NCI-H1930 (cell line): ENCODE measurements at places on chromosomes 12 and 14.

GRCh38 chr12:27210187-27210586, 33.9 kb upstream of the STK38L start:
- no peak for DNase-seq

- peak; percentile 50 for DNase-seq
Observed at GRCh38 chr12:74537126-74537706, 419 bp upstream of the ATXN7L3B start.

GRCh38 chr12:100953217-100953616, 158.6 kb downstream of the ANO4 start:
- no peak for DNase-seq

DNA sequence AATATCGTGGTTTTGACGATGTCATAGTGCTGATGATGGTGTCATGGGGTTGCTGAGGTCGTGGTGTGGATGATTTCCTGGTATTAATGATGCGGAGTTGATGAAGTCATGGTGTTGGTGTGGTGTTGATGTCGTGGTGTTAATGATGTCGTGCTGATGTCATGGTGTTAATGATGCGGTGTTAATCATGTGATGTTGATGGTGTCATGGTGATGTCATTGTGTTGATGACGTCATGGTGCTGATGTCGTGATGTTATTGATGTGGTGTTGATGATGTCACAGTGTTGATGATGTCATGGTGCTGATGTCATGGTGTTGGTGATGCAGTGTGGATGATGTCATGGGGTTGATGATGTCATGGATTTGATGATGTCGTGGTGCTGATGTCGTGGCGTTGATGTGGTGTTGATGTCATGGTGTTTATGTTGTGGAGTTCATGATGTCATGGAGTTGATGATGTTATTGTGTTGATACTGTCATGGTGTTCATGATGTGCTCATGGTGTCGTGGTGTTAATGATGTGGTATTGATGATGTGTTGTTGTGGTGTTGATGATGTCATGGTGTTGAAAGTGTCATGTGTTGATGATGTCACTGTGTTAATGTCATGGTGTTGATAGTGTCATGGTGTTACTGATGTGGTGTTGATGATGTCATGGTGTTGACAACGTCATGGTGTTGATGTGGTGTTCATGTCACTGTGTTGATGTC, 48.5 kb upstream of the RIMBP2 start:
- no peak for DNase-seq

- DNase-seq = no peak
Observed at GRCh38 chr14:62673014-62673755, 372.1 kb downstream of the KCNH5 start.

DNA sequence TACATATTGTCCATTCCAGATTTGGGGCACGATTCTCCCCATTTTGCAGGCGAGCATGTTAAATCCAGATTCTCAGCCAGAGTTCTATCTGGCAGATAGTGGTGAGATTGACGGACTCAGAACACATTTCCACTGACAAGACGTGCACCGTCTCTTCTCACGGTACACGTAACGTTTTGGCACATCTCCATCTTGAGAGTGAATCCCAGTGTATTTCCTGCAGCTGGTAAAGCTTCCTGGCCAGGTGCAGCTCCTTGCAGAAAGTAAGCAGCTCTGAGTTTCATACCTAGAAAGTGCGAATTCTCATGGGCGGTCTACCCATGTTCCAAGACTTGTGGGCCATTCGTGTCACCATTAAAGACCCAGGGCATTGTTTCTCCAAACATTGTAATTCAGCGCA, 102.6 kb downstream of the TSPAN9 start:
- DNase-seq = no peak

DNA sequence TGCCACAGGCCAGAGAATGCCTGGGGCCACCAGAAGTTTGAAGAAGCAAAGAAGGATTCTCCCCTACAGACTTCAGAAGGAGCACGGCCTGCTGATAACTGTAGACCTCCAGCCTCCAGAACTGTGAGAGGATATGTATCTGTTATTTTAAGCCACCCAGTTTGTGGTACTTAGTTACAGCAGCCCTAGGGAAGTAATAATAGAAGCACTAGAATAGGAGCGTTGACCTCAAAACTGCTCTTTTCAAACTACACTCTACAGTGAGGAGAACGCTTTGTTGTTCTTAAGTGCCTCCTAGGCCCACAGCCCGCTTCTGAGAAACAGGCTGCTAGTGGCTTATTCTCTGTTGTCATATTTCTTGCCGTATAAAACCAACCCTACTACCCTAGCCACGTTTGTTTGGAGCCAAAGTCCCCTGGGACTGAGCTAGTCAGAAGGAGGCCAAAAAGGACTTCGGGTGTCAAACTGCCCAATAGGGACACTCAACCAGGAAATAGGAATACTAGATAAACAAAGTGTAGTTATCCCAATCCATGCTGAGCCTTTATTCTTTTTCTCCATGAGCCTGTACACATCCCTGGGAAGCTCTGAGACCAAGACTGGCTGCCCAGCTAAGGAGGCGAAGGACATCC, 38.5 kb upstream of the FRS2 start:
- DNase-seq = no peak

- no peak for DNase-seq
Observed at GRCh38 chr14:31270196-31270772, 62.7 kb upstream of the HECTD1 start.

- DNase-seq = no peak
Observed at GRCh38 chr12:24530689-24531088, 418.2 kb downstream of the BCAT1 start.

DNA sequence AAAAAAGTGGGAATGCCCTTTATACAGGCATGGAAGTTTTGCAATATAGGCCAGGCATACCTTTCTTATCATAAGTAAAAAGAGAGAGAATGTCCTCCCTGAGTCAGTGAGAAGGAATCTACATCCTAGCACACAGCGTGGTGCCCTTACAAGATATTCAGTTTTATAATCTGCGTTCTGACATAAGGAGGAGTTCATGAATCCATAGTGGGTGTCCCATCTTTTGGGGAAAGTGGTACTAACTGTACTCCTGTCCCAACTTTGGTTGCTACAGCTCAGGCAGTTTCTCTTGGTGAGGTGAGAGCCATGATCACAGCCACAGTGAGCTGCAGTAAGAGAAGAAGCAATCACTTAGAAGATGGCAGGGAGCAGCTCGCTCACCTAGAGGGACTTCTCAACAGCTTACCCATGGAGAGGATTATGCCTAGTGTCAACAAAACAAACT, 332.9 kb downstream of the BCAT1 start:
- DNase-seq = no peak

DNA sequence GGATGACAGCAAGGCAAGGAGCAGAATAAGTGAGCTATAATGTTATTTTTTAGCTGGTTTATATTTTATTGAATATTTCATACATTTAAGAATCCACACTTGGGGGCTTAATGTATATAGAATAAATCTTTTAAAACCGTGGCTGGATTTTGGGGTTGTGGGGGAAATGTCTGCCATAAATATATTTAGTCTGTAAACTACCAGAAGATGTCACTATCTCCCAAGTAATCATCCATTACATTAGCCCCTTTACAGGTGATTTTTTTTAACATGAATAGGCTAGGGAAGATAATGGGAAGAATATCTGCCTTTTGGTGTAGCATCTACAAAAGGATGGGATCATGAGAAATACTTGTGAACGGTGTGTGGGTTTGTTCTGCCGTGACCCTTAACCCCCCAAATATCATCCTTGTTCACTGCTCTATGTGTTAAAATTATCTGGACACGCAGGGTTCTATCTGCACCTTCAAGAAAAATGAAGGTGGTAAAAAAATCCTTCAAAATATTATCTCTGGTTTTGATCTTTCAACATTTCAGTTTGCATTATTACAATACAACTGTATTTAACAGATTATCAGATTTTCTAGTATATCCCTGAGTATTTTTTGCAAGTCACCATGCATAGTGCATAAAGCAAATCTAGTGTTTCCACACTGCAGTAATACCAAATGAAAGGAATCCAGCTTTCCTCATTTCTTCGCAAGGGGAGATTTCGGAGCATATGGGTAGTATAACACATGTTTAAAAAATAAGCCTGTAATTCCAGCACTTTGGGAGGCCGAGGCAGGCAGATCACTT, 8.0 kb upstream of the SLC17A8 start:
- DNase-seq = no peak

GRCh38 chr14:75252254-75252837, 26.3 kb upstream of the FOS start:
- no peak for DNase-seq

GRCh38 chr14:24259282-24260025, 3.5 kb downstream of the TGM1 start:
- DNase-seq = no peak

DNA sequence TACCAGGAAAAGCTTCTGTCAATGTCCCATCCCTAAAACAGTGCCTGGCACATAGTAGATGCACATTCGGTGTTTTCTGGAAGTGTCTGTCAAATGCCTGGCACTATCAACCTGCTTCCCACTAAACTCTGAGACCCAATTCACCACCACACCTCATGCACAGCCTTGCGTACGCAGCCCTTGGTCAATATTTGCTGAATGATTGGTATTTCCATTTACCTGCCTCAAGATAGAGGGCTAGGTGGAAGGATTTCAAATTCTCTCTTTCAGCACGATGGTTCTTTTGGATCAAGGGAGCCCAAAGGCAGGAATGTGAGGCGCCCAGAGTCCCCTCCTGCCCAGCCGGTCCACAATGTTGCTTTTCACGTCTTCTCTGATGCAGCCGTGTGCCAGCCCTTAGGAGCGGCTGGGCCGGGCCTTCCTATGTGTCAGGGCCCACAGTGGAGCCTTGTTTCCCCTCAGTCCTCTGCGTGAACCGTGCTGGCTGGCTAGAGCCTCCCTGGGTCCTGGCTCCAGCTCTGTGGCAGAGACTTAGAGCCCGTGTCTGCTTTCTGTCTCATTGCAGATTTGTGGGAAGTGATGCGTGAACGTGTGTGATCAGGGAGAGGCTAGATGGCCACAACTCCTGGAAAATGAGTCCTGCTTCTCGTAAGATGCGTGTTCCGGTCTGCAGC, 99.9 kb upstream of the RFLNA start:
- DNase-seq = no peak

DNA sequence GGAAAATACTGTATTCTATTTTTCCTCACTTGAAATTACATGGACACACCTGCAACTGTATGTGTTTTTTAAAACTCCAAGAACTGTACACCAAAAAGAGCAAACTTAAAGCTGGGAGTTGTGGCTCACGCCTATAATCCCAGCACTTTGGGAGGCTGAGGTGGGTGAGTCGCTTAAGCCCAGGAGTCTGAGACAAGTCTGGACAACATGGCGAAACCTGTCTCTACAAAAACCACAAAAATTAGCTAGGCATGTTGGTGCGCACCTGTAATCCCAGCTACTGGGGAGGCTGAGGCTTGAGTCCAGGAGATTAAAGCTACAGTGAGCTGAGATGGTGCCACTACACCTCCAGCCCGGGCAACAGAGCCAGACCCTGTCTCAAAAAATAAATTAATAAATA, 95.9 kb downstream of the SINHCAF start:
- no peak for DNase-seq

- DNase-seq = no peak
Observed at GRCh38 chr14:61101803-61102548, 120.9 kb downstream of the SLC38A6 start.

GRCh38 chr12:76460807-76461206, 98.8 kb downstream of the OSBPL8 start:
- no peak for DNase-seq

- no peak for DNase-seq
Observed at GRCh38 chr12:65464930-65465329, 186.4 kb downstream of the MSRB3 start.

- DNase-seq = no peak
Observed at GRCh38 chr14:45467023-45467422, 214.0 kb upstream of the MIS18BP1 start.

DNA sequence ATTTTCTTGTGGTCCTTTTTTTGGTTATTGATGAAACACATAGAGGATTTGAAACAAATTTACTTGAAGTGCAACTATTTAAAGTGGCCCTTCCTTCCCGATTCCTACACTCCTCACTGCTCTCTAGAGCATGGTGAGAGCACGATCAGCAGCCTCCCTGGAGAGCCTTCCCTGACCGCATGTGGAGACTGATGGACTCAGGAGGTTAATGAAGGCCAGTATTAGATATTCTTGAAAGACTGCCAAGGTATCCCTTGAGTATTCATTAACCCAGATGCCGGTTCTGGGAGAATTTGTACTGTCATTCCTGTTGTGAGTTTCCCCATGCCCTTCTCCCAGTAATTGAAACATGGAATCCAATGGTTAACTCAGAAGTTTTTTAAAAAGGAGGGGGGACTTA, 102.8 kb upstream of the FGD4 start:
- DNase-seq = no peak

GRCh38 chr12:122518908-122519307, 7.8 kb downstream of the RSRC2 start:
- DNase-seq = no peak

- DNase-seq = no peak
Observed at GRCh38 chr12:31855427-31855826, 103.8 kb upstream of the RESF1 start.

DNA sequence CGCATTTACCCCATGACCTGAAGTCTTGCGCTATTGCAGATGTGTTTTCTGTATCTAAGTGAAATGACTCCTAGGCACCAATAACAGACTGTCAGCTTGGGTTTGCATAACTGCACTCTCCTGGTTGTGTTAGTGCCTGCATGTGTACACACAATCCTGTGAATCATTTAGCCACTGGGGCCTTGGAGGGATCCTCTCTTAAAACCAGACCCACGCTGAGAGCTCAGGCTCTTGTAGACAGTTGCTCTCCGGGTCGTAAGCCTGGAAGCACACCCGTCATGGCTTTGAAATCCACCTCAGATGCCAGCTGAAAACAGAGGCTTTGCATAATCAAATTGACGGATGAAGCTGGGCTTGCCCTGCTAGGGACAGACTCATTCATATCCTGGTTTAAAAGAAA, 79.2 kb upstream of the RBM19 start:
- no peak for DNase-seq

DNA sequence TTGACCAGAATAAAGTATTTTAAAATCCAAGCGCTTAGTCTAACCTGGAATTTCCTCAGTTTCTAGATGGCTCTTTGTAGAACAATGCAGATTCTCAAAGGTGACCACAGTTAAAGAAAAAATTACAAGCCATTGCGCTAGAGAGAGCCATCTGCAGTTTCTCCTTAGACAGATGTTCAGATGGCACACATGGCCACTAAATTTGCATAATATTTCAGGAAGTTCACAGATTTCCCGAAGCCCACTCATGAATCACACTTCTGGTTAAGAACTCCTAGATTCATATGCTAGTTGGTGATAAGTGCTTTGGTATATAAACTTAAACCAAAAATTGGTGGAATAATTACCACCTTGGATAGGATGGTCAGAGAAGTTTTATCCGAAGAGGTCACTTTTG, 749 bp downstream of the AKAP3 start:
- no peak for DNase-seq

- DNase-seq = no peak
Observed at GRCh38 chr12:79451365-79451764, 239.4 kb downstream of the PAWR start.

DNA sequence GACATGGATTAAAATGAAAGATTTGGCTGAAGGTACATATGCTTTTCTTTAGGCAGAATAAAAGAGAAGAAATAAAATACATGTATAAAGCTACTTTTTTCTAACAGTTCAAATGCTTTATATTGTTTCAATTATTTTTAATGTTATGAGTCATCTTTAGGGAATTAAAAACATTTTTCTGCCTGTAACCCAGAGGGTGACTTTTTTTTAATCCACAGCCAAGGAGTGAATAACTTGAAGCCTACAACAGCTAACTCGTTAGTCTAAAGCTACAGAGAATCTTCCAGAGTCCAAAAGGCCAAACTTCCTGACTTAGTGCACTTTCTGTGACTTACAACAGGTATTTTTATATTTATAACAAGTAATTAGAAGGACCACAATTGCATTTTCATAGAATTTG, 151.6 kb downstream of the SEC23A start:
- DNase-seq = no peak

- no peak for DNase-seq
Observed at GRCh38 chr14:52220924-52221811, 46.3 kb upstream of the PTGDR start.
